ENCODE measurements at places on chromosomes 11 and 22.
A peak's percentile ranks its signal among the peaks of the same experiment; 100 is the strongest.

DNA sequence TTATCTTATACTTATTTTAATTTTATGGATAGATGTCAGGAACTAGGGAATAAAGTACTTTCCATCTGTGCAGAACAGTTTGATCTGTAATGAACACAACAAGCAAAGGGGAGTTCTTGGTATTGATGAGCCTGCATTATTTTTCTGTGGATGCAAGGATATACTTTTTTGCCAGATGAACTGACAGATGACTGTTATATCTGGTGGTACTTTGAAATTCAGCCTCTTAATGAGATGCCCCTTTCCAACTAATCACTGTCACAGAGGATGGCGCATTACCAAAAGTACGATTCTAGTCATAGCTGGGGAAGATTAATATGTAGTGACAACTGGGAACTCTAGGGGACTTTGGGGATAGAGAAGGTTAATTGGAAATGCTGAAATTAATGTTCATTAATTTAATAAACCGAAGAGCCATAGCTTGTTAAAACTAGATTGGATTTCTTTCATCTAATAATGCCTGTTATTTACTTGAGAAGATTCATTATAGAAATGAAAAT, 603.4 kb upstream of the CNTN5 start:
- DNase-seq = no peak
- H3K27me3 ChIP-seq = no peaks in the 10 kb centered on the region
- no peak overlapping the region for H3K27ac ChIP-seq
- no peak overlapping the region for H3K4me3 ChIP-seq
- no peaks in the 10 kb centered on the region for H3K36me3 ChIP-seq

- no peak overlapping the region for H3K4me3 ChIP-seq
- H3K27ac ChIP-seq = peak overlapping the region; percentile 99
- DNase-seq = no peak
- no peaks in the 10 kb centered on the region for H3K27me3 ChIP-seq
- H3K36me3 ChIP-seq = peaks cover 3% of the 10 kb centered on the region
- peaks cover 90% of the 10 kb centered on the region for H3K4me1 ChIP-seq
These were observed 58.9 kb upstream of the PPARA start for GRCh38 chr22:46091277-46091977.

DNA sequence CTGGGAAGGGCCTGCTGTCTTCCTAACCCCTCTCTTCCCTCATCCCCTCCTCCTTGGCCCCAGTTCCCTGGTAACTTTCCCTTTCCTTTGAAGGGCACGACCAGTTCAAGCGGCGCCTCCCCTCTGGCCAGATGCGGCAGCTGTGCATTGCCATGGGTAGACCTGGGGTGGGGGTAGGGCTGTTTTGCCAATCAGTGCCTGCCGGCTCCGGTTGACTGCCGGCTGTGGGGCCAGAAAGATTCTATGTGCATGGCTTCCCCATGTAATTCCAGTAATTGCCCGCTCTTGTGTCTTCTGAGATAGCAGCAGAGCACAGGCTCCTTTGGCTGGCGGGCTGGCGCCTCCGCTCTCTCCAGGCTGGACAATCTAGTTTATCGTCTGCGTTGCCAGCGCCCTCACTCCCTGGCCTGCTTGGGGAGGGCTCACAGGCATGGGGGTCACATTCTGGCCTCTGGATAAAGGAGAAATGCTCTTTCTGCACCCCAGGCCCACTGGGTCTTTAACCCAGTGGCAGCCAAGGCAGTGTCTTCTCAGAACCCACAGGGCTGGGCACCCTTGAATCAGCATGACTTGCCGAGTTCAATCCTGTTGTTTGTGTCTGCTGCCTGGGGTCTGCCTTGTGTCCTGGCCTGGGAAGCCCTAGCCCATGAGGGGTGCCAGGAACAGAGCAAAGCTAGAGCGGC, 9.4 kb downstream of the SIDT2 start:
- H3K36me3 ChIP-seq = no peaks in the 10 kb centered on the region
- H3K27me3 ChIP-seq = no peaks in the 10 kb centered on the region
- no peak overlapping the region for H3K4me3 ChIP-seq
- no peak for DNase-seq

GRCh38 chr11:61771985-61772455, 19.6 kb downstream of the MYRF start:
- H3K36me3 ChIP-seq = no peaks in the 10 kb centered on the region
- no peaks in the 10 kb centered on the region for H3K27me3 ChIP-seq
- H3K27ac ChIP-seq = no peak overlapping the region
- no peak for DNase-seq
- peaks cover 3% of the 10 kb centered on the region for H3K4me1 ChIP-seq

DNA sequence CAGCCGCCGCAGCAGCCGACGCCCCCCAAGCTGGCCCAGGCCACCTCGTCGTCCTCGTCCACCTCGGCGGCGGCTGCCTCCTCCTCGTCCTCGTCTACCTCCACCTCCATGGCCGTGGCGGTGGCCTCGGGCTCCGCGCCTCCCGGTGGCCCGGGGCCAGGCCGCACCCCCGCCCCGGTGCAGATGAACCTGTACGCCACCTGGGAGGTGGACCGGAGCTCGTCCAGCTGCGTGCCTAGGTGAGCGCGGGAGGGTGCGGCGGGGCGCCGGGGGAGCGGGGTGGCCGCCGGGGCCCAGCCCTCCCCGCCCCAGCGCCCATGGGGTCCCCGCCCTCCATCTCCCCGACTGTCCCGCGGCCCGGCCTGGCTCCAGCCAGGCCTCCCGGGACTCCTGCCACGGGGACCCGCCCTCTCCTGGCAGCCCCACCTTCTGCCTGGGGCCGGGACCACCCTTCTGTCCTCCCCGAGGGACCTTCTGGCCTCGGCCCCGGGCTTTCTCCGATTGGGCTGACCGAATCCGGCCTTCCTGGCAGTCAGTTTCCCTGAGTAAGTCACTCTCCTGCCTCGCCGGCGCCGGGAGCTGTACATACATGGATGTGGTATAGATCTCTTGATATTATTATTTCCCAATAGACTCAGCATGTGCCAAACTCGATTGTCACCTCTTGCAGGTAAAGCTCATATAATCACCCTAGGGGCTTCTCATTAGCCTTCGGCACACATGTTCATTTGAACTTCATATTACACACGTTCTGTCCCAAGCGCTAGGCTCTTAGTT, 720 bp downstream of the PACS1 start:
- peak overlapping the region; percentile 73 for H3K4me3 ChIP-seq
- peaks cover 27% of the 10 kb centered on the region for H3K4me1 ChIP-seq
- no peaks in the 10 kb centered on the region for H3K27me3 ChIP-seq

- H3K27ac ChIP-seq = no peak overlapping the region
- no peak overlapping the region for H3K4me3 ChIP-seq
- no peaks in the 10 kb centered on the region for H3K36me3 ChIP-seq
- no peaks in the 10 kb centered on the region for H3K27me3 ChIP-seq
- no peak for DNase-seq
- peaks cover 10% of the 10 kb centered on the region for H3K4me1 ChIP-seq
These were observed 34.1 kb upstream of the GRAMD4 start for GRCh38 chr22:46586123-46586519.

GRCh38 chr11:31884080-31884479, 73.0 kb upstream of the PAX6 start:
- no peak for DNase-seq
- no peak overlapping the region for H3K4me3 ChIP-seq
- H3K27me3 ChIP-seq = peaks cover 18% of the 10 kb centered on the region
- no peak overlapping the region for H3K27ac ChIP-seq
- no peaks in the 10 kb centered on the region for H3K36me3 ChIP-seq

DNA sequence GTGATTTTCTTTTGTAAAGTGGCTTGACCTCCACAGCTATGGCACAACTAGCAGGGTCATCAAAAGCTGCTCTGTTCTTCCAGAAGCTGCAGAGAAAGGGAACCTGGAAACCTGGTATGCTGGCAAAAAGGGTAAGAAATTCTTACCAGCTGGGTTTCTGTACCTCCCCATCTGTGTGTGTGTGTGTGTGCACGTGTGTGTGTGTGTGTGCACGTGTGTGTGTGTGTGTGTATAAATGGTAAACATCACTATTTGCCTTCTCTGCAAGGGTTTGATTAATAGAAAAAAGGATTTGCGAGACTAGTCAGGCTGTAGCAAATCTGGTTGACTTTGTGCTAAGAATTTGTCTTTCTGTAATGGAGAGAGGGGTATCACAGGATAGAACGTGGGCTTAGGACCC, 4.7 kb upstream of the MRPL17 start:
- DNase-seq = no peak
- peaks cover 3% of the 10 kb centered on the region for H3K27me3 ChIP-seq
- no peaks in the 10 kb centered on the region for H3K36me3 ChIP-seq
- H3K4me3 ChIP-seq = no peak overlapping the region
- peaks cover 6% of the 10 kb centered on the region for H3K4me1 ChIP-seq

GRCh38 chr11:94946812-94947211, 26.5 kb downstream of the CWC15 start:
- no peak for DNase-seq
- H3K4me1 ChIP-seq = no peaks in the 10 kb centered on the region
- no peak overlapping the region for H3K4me3 ChIP-seq
- H3K27ac ChIP-seq = no peak overlapping the region
- peaks cover 12% of the 10 kb centered on the region for H3K27me3 ChIP-seq

Data from Panc1 (cell line).